Lung (tissue), 17 donors: ENCODE measurements at places on chromosomes 7 and 10.
A peak's percentile ranks its signal among the peaks of the same experiment; 100 is the strongest.

GRCh38 chr7:25495342-25496250, 267.3 kb upstream of the NPVF start:
- DNase-seq, result peak; percentile 82

- no peak for DNase-seq
Observed at GRCh38 chr10:102668326-102669107, 24.2 kb downstream of the TRIM8 start.

DNA sequence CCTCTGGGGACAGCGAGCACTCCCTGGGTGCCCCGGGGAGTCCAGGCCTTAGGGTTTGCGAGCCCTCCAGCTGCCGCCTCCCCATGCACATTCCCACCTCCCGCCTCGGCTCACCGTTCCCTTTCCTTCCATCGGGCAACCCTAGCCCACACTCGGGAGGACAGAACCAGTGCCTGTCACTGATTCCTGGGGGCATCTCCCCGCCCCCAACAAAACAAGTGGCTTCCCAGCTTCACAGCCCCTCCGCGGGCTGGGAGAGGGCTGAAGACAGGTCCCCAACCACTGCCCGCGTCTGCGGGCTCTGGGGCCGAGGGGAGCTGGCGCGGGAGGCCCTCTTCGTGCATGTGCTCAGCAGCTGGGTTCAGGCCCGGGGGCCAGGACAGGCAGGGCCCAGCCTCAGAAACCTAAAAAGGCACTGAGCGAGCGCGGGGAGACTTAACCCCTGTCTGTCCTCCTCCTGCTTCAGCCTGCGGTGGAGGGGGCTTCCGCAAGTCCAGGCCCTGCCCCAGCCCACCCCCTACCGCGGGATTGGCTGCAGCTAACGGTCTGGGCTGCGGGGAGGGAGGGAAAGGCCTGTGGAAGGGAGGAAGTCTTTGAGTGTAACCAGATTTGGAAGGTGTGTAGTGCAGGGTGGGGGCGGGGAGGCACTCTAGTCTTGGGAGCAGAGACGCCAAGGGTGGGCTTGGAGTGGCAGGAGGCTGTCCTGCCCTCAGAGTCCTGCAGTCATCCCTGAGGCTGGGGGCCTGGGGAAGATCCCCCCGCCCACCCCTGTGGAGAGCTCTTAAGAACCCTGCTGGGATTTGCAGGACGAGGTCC, 1.2 kb downstream of the FLNC start:
- peak; percentile 84 for DNase-seq

DNA sequence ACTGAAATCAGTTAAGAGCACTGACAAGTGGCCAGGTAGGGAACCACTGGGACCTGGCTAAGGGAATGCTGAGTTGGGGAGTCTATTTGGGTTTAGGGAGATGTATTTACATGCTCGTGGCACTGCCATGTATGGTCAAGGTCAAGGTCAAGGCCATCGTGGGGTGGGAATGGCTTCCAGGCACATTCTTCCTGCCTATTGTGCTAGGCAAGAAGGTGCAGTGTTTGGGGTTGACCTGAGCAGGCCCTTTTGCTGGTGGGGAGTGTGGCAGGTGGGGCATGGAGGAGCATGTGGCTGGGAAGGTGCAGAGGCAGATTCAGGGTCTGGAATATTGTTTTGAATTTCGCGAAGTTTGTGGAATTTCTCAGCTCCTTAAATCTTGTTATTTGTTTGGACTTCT, 17.8 kb downstream of the FAM241B start:
- no peak for DNase-seq

GRCh38 chr7:36788825-36789470, 64.7 kb upstream of the AOAH start:
- no peak for DNase-seq

DNA sequence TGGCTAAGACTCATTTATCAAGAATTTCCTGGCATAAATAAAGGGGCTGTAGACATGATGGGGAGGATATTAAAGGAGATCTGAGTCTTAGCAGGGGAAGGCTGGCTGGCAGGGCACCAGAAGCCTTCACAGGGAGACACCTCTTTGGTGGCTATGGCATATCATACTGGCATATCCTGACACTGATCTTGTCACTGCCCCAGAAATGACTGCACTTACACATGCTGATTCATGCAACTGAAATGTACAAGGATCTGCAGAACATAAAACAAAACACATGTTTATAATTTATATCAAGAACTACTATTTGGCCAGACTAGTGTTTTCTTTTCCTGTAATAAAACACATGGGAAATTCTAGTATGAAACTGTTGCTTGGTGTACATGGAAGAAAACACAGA, 5.5 kb upstream of the LIPN start:
- no peak for DNase-seq

DNA sequence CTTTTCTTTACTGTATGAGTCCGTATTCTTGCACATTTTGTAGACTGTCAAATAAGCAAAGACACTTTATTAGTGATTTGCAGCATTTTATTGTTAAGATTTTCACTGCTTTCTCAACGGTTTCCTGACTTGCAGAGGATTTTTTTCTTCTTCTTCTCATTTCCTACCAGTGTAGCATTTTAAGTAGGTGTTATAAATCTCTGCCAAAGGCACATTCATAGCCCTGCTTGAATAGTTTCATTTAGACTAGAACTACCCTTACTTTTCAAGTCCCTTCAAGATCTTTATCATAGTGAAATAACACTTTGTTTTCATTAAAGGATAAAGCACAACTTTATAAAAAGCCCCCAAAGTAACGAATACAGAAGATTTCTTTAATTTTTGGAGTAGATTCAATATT, 271.4 kb downstream of the TSPAN12 start:
- DNase-seq, result no peak

DNA sequence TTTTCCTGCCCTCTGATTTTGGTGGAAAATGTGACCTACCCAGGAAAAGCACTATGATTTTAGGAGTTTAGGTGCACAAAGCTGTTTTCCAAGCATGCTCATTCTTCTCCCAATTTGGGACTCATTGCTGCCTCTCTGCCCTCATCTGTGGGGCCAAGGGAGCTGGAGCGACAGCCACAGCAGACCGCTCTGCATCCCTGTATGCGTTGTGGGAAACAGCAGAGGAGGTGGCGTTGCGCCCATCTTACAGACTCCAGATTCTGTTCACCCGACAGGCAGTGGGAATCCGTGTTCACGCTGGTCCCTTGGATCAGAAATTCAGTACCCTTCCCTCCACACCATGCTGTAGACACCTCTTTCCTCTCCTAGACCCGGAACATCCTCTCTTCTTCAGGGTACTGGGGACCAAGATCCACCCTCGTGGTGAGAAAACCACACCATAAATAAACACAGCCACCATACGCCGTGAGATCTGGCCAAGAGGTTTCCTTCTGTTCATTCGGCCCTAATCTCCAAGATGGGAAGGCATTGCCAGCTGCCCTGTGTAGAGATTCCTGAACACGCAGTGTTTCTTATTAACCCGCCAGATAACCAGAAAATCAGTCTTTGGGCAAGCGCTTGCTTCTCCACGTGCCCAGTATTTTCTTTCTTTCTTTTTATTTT, 87.9 kb downstream of the CUX1 start:
- DNase-seq, result no peak
